ENCODE measurements at places on chromosomes 6 and 20.

- no peak for DNase-seq
These were observed 138.1 kb upstream of the SLC24A3 start for GRCh38 chr20:19074356-19074755.

DNA sequence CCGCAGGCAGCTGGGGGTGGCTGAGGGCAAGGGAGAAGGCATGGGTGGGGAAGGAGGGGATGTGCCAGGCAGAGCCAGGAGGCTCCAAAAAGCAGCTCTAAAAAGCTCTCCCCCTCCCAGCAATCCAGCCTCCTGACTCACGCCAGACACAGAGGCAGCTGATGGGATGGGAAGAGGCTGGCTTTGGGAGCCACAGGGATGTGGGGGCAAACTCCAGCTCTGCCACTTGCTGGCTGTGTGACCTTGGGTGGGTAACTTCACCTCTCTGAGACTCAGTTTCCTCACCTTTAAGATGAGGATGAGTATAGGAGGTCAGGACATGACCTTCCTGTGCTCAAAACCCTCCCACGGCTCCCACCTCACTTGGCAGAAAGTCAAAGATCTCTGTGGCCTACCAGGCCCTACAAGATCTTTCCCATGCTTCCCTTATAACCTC is 148.9 kb downstream of the CEBPB start:
- DNase-seq, result no peak

DNA sequence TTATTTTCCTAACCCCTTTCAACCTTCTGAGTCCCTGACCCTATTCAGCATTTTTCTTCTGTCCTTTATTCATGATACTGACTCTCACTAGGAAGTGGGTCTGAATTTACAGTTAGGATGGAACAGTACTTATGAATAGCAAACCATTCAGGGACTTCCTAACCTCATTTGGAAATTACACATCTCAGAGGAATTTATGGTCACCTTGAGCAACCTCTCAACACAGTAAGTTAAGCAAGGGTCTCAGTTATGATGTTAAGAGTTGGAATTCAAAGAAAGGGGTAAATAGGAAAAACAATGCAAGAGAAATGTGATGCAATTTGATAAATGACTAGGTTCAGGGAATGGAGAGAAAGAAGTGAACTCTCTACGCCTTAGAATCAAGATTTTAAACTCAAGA is 97.3 kb downstream of the GPR6 start:
- no peak for DNase-seq

DNA sequence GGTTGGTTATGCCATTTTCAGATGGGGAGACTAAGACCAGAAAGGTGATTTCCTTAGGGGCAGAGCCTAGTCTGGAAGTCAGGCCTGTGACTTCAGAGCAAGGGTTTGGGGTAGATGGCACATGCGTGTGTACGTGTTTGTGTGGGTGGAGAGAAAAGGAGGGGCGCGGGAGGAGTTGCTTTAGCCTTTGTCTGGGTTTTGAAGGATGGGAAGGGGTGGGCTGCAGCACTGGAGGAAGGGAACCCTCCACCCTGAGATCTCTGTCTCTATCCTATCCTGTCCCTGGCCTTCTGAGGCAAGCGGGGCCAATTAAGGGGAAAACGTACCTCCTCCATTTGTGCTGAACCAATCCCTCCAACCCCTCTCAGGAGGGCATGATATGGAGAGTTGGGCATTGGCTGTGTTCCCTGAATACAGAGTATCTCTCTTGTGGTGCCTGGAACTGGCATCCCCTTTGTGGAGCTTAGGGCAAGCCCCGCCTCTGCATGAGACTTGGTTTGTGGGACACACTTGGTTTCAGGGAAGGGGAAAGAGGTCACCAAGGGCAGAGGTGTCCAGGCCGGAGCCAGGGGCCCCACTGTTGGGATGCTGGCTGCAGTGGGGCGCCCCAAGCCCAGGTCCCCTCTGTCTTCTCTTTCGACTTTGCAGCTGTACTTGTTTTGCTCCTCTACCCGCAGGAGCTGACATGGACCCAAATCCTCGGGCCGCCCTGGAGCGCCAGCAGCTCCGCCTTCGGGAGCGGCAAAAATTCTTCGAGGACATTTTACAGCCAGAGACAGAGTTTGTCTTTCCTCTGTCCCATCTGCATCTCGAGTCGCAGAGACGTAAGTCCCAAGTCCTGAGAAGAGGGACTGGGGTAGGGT is at the start of gene DBNDD2:
TSS of gene DBNDD2 (plus strand) at position 507 of the 863 bp plus-strand sequence. CDS start at position 686, 179 bp downstream.
- DNase-seq, result no peak

- no peak for DNase-seq
These were observed 9.6 kb downstream of the BTNL2 start for GRCh38 chr6:32397252-32397920.

DNA sequence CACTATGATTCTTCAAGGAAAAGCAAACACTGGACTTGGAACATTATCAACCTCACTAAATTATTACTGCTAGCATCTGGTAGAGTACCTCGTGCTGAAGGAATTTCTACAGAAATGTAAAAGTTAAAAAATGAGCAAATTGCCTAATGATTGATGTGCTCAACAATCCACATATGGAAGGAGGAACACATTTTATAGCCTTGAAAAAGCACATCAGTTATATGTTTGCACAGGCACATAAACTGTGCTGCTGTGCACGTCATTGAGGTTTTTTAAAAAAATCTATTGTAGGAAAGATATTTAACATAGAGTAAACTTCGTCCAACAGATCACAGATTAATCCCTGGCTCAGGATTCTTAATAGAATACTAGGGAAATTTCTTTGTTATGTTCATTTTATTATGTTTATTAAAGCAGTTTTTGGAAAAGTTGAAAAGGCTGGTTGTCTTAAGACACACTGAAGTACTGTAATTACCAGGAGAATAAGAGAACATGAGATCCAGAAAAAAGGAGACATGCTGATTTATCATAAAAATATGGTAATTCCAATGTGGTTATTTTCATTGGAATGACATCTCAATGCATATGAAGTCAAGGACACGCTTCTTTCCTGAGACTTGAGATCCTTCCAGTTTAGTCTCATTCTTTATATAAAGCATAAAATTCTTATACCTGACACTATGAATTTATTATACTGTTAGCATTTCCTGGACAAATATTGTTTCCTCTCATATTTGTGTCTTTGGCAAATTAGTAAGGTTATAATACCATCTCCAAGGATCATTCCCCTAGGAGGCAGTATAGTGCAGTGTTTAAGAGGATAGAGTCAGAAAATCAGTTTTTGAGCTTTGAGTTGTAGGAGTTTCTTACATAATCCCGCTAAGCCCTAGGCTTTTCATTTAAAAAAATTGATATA is 511.1 kb downstream of the TENT5A start:
- DNase-seq, result no peak

DNA sequence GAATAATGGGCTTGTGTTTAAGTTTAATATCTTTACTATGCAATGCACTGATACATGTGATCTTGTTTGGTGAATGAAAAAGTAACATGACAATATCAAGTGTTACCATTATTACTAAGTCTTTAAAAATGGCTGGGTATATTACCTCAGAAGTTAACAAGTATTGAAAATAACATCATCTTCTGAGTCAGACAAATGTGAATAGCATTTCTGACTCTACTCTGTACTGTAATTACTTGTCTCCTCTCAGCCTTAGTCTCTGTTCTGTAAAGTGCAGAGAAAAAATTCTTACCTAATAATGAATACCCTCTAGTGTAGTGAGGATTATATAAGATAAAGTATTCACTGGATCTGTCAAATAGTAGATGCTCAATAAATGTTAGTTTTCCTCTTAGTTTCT is 47.0 kb upstream of the GCLC start:
- no peak for DNase-seq

GRCh38 chr20:43545837-43546578 is 12.8 kb upstream of the SGK2 start:
- DNase-seq, result no peak

DNA sequence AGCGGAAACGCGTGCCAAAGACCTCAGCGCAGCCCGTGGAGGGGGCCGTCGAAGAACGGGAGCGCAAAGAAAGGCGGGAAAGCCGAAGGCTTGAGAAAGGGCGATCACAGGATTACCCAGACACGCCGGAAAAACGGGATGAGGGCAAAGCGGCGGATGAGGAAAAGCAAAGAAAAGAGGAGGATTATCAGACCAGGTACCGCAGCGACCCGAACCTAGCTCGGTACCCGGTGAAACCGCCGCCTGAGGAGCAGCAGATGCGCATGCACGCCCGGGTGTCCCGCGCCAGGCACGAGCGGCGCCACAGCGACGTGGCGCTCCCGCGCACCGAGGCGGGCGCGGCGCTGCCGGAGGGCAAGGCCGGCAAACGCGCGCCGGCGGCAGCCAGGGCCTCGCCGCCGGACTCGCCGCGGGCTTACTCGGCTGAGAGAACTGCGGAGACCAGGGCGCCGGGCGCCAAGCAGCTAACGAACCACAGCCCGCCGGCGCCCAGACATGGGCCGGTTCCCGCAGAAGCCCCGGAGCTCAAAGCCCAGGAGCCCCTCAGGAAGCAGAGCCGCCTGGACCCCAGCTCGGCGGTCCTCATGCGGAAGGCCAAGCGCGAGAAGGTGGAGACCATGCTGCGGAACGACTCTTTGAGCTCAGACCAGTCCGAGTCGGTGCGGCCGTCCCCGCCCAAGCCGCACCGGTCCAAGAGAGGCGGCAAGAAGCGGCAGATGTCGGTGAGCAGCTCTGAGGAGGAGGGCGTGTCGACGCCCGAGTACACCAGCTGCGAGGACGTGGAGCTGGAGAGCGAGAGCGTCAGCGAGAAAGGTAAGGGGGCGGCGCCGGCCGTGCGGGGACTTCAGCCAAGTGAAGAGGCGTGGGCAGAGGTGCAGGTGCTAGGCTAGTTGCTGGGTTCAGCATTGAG is 296.2 kb downstream of the RIMS1 start:
- no peak for DNase-seq

DNA sequence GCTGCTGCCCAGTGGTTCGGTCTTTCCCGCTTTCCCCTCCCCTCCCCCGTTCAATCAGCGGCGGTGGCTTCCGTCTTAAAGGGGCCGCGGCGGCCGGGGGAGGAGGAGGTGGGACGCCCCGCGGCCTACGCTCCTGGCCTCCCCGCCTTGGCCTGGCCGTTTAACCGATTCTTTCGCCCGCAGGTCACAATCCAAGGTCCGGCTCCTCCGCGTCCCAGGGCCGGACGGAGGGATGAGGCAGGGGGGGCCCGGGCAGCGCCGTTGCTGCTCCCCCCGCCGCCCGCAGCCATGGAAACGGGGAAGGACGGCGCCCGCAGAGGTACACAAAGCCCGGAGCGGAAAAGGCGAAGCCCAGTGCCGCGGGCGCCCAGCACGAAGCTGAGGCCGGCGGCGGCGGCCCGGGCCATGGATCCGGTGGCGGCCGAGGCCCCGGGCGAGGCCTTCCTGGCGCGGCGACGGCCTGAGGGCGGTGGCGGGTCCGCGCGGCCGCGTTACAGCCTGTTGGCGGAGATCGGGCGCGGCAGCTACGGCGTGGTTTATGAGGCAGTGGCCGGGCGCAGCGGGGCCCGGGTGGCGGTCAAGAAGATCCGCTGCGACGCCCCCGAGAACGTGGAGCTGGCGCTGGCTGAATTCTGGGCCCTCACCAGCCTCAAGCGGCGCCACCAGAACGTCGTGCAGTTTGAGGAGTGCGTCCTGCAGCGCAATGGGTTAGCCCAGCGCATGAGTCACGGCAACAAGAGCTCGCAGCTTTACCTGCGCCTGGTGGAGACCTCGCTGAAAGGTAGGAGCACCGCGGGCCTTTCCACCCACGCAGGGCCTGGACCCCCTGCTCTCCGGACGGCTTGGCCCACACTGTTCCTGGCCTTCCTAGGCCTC is 1.2 kb downstream of the STK35 start:
- DNase-seq, result peak; percentile 90

DNA sequence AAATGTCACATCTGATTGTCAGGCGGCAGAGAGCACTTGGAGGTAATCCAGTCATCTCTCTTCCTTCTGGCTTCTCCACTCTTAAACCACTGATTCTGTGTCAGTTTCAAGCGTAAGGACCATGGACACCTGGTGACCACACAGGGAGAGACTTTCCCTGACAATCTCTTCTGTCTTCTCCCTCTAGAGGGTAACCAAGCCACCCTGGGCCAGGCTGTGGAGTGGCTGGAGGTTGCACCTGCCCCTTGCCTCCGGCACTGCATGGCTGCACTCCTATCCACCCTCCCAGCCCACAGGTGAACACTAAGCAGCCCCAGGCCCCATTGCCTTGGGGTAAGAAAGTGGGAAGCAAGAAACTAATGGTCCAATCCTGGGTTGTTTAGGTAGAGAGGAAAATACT is 78.7 kb downstream of the BFSP1 start:
- DNase-seq, result no peak

GRCh38 chr20:34377072-34377847 is 14.2 kb downstream of the ITCH start:
- DNase-seq, result no peak

GRCh38 chr20:37364927-37365272 is 19.0 kb downstream of the SRC start:
- no peak for DNase-seq

DNA sequence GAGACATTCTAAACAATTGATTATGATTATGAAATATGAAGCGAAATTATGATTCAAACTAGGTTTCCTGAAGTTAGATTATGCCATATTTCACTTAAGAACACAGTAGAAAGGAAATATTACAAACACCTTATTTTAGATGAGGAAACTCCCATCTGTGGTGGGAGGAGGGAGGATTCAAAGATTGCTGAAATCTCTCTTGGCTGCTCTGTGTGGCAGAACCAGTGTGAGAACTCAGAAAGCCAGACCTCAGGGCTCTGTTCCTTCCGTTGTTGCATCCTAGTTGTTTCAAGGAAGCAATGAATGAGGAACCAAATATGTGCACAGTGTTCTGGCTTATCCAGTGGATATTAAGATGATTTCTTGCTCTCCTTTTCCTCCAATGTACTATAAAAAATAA is 2.1 kb downstream of the TAAR5 start:
- no peak for DNase-seq

DNA sequence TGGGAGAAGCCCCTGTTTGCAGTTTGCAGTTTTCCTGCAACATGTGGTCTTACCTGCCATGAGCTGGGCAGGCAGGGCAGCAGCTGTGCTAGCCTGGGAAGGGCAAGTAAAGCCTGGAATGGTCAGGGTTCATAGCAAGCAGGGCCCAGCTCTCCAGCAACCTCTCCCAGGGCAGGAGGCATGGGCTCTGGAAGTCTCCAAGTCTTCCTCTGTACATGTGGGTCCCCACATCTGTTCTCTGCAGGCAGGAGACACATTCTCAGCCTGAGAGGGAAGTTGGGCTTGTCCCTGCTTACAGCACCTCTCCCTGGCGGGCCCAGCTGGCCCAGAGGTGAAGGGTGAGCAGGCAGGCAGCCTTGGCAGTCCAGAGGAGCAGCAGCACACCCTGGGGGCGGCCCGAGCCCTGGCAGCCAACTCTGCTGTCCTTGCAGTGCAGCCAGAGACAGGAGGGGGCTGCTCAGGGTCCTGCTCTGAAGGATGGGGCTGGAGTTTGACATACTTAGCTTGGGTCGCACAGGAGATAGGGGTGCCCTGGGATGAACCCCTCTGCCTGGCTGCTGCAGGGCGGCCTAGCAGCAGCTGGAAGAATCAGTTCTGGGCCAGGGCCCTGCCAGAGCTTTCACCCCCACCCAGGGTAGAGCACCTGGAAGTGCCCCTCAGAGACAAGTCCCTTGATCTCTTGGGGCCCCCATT is 176.0 kb downstream of the MRPL14 start:
- no peak for DNase-seq

GRCh38 chr20:550611-551010 is 7.0 kb upstream of the CSNK2A1 start:
- no peak for DNase-seq
